ENCODE measurements at places on chromosomes 12 and 14. TPM values are rescaled to one million over a fixed set of nuclear protein-coding genes. Genes with fewer than 3 reads are reported as not detected.

The AQP2 gene
- not detected for total RNA-seq

The EIF2S3B gene
- total RNA-seq, result 3.3 TPM

The PTGDR gene
- total RNA-seq, result 0.13 TPM

The RNASE3 gene
- not detected for total RNA-seq

The ASCL1 gene
- not detected for total RNA-seq

The LRRC10 gene
- not detected for total RNA-seq

DNA sequence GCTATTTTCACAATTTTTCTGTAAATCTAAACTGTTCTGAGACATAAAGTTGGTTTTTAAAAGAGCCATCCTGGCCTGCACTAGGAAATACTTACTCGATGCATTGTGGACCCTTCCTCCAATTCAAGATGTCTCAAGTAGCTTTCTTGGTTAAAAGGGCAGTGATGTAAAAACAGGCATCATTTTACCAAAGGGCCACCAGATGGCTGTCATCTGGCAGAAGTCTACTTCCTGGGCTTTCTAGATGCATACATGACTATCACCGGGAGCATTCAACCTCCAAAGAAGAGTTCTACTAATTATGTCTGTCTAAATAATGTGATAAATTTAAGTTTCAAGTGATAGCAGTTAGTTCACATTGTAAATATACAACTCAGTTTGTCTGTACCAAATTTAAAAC lies 96.8 kb upstream of the FRMD6 start:
- DNase-seq, result no peak

DNA sequence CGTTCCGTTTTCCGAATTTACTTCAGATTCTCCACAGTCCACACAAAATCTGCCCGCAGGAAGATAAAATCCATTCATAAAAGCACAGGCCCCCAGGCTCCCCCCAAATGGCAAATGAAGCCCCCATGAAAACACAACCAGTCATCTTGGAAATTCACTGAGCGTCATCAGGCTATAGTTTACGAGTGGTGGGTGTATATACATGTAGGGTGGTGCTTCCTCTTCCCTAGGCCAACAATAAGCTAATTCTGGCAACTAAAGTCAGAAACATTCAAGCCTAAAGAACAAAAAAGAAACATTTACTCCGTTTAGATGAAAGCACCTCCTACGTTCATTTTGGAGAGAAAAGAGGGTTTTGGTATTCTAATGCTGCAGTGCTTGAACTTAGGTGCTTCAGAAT lies 5.8 kb downstream of the GPR68 start:
- no peak for DNase-seq

- DNase-seq, result no peak
These were observed 13.7 kb upstream of the PEBP1 start for GRCh38 chr12:118122264-118122663.

DNA sequence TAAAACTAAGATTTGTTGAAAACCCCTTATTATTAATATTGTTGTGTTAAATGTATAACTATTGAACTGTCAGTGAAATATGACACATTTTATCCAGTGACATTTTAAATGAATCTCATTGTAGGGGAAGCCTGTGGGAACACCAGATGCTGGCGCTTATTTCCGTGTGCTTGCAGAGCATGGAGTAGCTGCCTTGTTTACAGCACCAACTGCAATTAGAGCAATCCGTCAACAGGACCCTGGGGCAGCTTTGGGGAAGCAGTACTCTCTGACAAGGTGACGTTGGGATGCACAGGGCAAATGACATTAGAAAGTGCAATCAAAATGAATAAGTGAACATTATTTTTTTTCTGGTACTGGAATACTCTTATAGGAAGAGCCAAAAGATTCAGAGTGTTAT lies 96.8 kb downstream of the ACSS3 start:
- no peak for DNase-seq

GRCh38 chr12:76641961-76642360 lies 82.4 kb upstream of the OSBPL8 start:
- DNase-seq, result no peak

DNA sequence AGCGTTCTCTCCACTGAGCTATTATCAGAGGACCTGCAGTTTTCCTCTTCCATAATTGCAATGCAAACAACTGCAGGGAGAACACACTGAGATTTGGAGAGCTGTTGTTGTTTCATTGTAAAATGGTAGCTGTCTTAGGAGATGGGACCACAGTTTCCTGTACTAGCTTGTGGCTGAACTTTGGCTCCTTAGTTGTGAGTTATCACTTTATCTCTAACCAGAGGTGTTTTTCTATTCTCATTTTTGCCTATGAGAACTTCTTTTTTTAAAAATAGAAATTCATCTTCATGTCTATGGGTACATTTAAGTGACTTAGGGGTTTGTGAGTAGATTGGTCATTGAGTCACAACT lies 216.5 kb downstream of the SLC38A4 start:
- peak; percentile 8 for DNase-seq

- peak; percentile 39 for DNase-seq
These were observed at the start of gene RGS6 for GRCh38 chr14:71932229-71932981. Gene RGS6, plus strand, starts transcription at chr14:71932429.

DNA sequence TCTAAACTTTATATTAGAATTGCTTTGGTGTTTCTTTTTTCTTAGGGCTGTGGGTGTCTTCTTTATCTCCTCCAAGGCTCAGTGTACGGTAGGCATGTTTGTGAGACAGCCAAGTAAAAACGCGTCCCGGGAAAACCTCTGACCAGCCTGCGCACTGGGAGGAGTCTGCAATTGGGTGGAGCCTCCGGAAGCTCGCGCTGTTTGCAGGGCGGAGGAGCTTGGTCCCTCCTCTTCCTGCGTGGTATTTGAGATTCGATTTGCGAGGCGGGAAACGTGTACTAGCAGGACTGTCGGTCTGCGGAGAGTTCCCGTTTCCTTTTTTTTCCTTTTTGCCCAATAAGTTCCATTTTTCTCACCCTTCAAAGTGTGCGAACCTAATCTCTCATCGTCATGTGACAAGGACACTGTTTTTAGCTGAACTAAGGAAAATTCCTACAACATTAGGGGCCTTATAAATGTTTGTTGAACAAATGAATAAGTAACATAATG lies 182.1 kb upstream of the OTX2 start:
- DNase-seq, result no peak
